Inflammatory macrophage treated with lipopolysaccharide for 4 hours (primary cell): ENCODE measurements at places on chromosomes 2 and 18.

DNA sequence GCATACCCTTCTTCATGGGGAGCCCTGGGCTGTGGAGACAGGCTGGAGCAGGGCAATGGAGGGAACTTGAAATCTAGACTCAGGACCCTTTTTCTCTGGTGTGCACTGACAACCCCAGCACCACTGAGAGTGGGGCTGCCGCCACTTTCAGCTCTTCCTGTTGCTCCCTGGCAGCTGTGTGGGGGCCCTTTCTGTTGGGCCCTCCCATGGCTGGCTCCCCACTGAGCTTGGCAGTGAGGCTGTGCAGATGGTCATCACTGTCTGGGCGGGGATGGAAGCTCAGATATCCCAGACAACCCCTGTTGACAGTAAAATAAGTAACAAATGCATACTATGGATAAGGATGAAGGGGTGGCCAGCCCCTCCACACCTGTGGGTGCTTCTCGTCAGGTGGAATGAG, 6.7 kb downstream of the MYO7B start:
- no peak for DNase-seq

GRCh38 chr2:128490881-128491691, 172.4 kb upstream of the HS6ST1 start:
- DNase-seq, result peak; percentile 56

- DNase-seq, result no peak
Measured at GRCh38 chr2:156955701-156956100, 301.8 kb upstream of the GALNT5 start.

DNA sequence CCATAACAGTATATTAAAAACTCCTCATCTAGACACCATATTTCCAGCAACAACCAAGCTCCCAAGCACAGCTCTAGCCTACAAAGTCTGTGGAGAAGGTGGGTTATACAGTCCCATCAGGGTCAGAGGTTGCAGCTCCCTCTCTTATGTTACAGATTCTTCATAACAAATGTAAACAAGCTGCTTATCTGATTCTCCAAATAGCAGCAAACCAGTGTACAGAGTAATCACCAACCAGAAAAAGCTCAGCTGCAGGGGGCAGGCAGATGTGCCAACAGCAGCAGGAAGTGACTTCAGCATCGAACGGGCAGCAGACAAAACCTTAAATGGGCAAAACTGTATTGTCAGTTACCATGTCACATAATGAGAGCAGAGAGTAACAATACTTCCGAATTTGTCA, 52.9 kb upstream of the NABP1 start:
- peak; percentile 90 for DNase-seq

DNA sequence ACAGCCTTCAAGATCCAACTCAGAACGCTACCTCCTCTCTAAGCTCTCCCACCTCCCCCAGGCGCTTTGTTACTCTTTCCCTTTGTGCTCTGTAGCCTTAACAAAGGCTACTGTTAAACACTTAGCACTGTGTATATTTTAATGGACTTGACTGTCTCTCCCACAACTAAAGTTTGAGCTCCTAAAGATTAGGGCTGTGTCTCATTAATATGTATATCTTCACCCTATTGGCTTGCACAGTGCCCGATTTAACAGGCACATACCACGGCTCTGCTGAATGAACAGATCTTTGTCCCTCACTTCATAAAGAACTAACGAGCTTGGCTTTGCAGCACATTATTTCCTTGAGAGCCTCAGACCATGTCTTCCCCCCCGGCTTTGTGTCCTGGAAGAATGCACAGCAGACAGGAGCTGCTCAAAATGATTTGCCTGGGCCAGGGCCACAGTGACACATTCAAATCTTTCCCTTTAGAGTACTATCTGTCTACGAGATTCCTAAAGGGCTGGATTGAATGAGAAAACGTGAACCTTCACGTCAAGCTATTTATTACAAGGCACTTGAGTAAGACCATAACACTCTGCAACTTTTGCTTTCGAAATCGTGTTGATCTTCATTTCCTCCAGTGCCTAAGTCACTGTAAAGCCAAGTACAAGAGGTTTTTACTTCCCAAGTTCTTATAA, 22.1 kb downstream of the ABHD3 start:
- DNase-seq, result peak; percentile 90

- DNase-seq, result no peak
Measured at GRCh38 chr2:168350380-168350779, 103.0 kb upstream of the STK39 start.

- DNase-seq, result no peak
Measured at GRCh38 chr18:21389283-21389682, 147.3 kb downstream of the GREB1L start.

DNA sequence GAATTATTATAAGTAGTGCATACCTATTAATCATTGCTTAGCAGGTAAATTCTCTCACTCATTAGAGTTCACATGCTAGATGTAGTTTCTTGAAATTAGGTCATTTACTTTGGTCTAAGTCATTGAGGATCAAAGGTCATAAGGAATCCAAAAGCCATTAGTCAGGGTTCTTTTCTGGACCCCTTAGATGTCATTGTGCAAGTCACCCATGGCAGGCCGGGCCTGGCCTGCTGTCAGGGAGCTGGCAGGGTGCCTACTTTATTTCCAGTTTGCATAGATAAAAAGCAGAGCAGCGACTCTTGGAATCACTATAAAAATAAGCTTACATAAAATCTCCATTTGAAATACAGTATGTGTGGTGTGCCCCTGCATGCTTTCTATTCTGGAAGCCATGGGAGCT, 91.3 kb downstream of the MEIS1 start:
- no peak for DNase-seq

DNA sequence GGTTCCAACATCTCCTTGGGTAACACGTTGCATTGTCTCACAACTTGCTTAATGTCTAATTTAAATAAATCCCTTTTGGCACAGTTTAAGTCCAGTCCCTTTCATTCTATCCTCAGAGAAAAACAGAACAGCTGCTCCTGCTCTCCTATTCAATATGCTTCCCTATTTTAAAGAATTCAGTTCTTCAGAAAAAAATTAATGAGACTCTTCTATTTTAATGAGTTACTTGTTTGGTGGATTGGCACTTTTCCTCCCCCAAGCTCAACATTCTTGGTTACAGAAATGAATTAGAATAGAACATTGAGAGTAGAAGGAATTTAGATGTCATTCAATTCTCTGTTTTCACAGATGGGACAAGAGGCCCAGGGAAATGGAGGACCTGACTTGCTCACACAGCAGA, 116.9 kb upstream of the ATP8B1 start:
- DNase-seq, result no peak

DNA sequence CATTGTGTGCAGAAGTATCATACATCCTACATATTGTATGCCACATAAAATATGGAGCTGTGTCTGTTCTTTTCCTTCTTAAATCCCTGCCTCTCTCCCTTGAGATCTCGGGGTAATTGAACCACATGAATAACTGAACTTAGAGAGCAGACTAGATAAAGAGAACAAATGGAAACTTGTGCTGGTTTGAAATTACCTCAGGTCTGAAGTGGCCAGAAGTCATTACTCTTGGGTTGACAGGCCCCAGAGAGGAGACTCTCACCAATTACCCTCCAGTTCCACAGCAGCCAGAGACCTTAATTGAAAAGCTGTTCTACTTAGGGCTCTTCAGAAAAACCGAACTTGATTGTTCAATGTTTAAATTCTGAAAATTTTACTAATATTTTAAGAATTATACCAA, 5.0 kb upstream of the ADAM17 start:
- no peak for DNase-seq

DNA sequence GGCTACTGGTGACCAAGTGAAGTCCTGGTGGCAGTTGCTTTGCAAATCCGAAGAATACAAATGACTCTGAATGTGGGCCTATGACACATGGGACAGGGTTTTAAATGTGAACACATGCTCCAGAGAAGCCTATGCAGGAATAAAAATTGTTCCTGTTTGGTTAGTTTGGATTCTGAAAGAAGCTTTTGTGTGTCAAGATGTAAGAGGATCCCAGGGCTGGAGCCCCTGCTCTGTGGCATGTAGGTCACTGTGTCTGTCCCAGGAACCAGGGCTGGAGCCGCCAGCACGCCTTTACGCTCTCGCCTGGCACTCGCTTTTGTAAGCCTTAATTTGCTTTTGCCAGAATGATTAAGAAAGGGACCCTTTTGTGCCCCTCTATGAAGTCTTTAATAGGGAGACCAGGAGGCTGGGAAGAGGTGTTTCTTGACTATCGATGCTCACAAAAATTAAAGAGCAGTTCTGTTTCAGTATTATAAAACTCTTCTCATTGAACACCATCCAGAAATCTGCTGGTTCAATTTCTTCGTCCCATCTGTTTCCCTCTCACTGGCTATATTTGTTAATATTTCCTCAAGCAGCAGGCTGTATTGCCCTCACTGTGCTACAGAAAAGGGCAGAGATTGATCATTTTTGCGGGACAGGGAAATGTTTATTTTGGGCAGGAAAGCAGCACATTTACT, 532.7 kb upstream of the POU3F3 start:
- no peak for DNase-seq

DNA sequence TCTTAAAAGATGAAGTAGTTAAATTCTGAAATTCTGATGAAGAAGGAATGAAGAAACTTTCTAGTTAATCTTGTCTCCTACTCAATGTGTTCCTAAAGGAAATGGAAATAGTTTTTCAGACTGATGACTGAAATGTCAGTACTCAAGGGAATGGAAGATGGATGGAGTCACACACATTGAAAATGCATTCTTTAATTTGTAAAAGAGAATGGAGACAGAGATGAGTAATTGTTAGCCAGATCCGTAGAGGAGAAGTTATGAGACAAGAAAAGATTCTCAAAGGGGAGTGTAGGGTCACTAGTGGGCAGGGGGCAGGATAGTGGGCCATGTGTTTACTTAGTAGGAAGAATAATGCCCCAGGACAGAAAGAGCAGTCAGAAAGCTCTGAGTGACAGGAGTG, 13.3 kb downstream of the ZSWIM2 start:
- DNase-seq, result no peak

DNA sequence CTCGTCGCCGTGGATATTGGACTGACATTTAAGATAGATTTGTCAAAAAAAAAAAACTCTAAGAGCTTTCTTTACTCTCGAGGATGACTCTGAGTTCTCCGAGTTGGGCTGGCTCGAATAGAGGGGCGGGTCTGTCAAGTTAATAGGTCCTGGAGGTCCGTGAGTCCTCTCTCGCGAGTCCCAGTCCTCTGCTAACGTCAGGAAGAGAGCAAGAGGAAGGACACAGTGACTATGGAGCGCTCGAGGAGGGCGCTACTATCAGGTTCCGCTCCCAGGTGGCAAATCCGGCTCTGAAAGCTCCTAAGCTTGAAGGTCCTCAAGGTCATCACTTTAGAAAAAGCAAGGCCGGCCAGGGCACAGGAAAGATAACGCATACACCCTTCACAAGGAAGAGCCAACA, 404 bp upstream of the AKAIN1 start:
- no peak for DNase-seq

- DNase-seq, result no peak
Measured at GRCh38 chr2:149122516-149122915, 84.0 kb downstream of the LYPD6B start.

DNA sequence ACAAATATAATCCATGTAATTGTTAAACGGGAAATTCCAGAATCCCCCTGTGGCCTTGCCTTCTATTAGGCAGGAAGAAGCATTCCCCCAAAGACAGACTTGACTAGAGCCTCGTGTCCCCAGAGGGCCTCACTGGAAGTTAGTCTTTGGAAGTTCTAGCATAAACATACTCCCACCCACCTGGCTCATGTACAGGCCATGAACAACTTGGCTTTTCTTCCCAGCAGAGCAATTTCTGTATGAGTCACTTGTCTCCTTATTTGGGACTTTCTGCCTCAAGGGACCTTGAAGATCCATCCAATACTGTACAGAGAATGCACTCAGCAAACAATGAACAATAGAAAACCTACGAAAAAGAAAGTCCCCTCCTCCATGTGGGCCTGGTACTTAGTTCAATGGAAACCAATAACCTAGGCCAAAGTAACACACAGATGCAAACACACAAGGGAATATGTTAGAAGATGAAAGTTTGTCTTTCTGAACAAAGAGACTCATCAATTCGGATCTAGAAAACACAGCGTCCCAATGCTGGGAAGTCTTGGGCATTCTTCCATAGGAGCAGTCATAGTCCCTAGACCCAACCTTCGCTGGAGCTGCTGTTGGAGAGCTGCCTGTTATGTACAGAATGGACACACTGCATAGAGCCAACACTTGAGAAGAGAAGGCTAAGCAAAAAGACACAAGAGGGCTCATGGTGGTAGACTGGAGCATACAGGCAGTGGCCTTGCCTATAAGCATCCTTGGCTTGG, 303.5 kb downstream of the HRH4 start:
- no peak for DNase-seq

DNA sequence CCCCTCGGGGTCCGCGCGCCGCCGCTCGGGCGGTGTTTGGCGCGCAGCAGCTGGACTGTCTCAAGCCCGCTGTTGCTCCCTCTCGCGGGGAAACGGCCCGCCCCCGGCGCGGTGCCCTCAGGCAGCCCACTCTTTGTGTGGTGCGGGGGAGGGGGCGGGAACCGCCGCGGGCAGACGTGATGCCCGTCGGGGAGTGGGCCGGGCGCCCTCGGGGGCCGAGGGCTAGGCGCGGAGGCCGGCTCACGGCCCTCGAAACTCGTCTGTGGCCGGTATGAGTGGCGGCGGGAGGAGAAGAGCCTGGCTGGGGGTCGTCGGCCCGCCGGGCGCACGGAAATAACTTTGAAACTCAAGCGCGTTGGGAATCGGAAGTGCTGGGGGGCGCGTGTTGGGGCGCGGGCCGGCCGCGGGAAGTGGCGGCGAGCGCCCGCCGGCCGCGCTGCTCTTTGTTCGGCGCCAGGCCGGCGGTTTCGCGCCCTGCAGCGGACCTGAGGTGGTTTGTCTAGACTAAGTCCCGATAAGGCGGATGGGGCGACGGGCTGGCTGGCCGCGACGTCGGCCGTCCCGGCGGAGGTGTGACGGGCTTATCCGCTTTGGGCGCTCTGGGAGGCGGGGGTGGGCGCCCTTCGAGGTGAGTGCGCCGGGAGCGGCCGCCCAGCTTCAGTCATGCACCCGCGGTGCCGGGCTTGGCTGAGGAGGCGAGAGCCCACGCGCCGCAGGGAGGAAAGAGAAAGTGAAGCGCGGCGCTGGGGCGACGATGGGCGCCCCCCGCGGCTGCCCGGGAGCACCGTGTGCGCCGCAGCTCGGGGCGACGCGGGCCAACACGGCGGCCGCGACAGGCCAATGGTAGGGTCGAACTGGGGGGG, 679 bp downstream of the PTMA start:
- DNase-seq, result peak; percentile 76

GRCh38 chr2:199756743-199757142, 94.2 kb downstream of the FTCDNL1 start:
- DNase-seq, result peak; percentile 36

- no peak for DNase-seq
Measured at GRCh38 chr2:12918138-12918834, 201.6 kb downstream of the TRIB2 start.

DNA sequence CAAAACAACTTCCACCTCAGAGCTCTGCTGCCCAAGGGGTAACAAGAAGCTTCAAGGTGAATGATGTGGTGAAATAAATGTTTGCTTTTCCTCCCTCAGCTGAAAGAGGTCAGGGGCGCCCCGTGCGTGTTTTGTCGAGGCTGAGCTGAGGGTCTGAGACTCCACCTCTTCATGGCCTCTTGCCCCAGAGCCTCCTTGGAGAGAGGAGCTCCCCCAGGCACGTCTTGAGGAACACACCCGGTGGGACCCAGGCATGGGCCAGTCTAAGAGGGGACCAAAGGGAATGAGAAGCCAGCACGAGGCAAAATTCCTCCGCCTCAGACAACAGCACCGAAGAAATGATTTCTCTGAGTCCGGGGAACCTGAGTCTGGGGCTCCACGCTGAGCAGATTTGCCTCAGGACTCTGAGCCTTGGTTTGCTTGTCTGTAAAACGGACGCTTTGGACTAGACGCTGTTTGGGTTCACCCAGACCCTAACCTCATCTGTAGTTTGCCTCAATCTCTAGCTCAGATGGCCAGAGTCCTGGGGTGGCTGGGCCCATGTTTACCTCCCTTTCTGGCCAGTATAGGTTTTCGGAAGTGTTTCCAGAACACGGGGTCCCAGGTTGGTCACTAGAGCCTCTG, 56.4 kb upstream of the ODC1 start:
- DNase-seq, result no peak
